Kidney capillary endothelial cell (primary cell): ENCODE measurements at places on chromosomes 1 and 21.
A peak's percentile ranks its signal among the peaks of the same experiment; 100 is the strongest.

DNA sequence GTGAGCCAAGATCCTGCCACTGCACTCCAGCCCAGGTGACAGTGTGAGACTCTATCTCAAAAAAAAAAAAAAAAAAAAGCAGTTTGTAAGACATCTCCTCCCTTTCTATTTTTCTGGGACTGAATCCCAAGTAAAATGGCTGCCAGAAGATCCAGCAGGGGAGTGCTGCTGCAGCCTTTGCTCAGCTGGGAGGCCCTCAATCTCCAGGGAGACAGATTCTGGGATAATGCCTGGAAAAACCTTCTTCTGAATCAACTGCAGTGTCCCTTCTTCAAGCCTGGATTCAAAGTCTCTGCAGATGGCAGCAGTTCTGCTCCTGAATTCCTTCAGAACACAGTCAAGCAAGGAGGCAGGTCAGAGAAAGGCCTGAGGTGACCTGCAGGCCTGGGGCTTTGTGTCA, 191.0 kb upstream of the NRIP1 start:
- no peak for DNase-seq

GRCh38 chr1:178055779-178056471, 38.0 kb upstream of the RASAL2 start:
- peak; percentile 46 for DNase-seq

DNA sequence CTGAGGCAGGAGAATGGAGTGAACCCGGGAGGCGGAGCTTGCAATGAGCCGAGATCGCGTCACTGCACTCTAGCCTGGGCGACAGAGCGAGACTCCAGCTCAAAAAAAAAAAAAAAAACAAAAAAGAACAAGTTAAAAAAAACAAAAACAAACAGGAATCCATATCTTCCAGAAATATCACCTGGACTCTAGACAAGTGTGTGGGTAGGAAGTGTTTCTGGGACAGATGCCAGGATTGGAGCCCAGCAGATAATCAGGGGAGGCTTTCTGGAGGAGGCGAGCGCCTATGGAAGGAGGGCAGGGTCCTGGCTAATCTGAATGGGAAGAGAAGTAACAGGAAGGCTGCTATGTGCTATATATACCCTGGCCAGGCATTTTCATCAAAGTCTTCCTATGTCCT, 43.6 kb upstream of the SYNC start:
- DNase-seq = no peak

- no peak for DNase-seq
Measured at GRCh38 chr1:243482141-243483022, 226.5 kb downstream of the SDCCAG8 start.

DNA sequence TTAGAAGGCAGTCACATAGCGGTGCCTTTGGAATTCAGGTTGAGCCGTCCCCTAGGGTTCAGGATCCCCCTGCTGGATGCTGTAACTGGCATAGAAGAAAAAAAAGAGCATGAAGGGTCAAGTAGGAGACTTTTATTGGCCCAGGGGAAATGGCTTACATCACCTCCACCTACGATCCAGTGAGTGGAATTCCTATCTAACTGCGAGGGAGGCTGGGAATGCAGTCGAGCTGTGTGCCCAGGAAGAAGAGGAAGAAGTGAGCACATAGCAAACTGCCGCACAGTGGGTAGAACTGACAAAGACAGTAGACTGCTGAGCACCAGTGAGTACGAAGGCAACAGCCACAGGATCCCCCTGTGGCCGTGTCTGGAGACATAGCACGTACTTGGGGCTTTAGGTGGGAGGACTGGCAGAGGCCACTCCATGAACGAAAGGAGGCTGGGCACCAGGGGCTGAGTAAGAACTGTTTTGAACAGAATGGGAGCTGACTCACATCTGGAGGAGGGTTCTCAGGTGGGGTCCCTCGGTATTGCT, 79.2 kb downstream of the RNF220 start:
- no peak for DNase-seq

GRCh38 chr1:42934541-42935312, 23.9 kb downstream of the SLC2A1 start:
- no peak for DNase-seq
